ENCODE measurements at places on chromosomes 1 and 21.

- DNase-seq = no peak
Measured at GRCh38 chr1:248618878-248619277, 16.0 kb downstream of the OR2T11 start.

DNA sequence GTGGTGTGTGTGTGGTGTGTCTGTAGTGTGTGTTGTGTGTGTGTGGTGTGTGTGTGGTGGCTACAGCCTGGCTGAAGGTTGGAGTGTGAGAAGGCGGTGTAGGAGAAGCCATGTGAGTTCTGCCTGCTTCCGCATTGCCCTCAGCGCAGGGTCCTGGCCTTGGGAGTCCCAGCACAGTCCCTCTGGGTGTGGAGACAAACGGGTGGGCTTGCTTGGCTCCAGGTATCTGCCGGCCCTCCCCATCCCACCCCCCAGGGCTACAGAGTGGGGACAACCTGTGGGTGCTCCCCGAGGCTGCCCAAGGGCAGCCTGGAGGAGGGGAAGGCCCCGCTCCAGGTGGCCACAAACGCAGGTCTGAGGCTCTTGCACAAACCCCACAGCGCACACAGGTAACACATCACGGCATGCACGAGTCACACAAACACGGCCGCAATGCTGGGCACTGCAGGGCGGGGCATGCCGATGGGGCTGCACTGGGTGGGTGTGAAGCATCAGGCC is 31.7 kb upstream of the ADARB1 start:
- peak; percentile 68 for DNase-seq

GRCh38 chr1:91779548-91780021 is 106.4 kb downstream of the TGFBR3 start:
- no peak for DNase-seq

DNA sequence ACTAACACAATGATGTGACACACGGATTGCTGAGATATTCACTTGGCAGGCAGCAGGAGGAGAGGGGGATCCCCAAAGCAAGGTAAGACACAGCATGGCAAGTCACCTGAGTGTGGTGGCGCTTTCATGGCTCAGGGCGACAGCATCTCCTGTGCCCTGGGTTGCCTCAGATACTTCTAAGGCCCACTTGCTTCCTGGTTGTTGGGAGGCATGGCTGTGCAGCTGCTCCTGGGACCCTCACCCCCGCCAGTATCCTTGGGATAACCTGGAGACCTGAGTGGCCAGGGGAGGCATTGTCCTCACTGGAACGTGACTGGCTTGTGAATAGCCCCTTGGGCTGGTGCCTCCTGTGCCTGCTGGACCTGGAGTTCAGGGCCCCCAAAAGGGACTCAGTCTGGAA is 69.8 kb downstream of the STUM start:
- DNase-seq = peak; percentile 31

DNA sequence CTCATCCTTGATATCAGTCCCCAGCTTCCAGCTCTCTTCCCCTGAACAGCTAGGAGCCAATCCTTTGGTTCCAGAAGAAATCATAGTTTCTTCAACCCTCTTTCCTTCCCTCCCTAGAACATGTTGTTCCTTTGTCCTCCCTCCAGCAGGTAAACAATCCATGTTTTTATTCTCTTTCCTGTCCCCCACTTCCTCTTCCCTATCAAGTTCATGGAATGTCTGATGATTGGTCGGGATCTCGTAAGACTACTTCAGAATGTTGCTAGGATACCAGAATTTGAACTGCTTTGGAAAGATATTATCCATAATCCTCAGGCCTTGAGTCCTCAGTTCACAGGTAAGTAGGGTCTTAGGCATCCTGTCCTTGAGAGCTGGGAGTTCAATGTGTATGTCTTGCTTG is 23.1 kb upstream of the SLC27A3 start:
- DNase-seq = no peak

DNA sequence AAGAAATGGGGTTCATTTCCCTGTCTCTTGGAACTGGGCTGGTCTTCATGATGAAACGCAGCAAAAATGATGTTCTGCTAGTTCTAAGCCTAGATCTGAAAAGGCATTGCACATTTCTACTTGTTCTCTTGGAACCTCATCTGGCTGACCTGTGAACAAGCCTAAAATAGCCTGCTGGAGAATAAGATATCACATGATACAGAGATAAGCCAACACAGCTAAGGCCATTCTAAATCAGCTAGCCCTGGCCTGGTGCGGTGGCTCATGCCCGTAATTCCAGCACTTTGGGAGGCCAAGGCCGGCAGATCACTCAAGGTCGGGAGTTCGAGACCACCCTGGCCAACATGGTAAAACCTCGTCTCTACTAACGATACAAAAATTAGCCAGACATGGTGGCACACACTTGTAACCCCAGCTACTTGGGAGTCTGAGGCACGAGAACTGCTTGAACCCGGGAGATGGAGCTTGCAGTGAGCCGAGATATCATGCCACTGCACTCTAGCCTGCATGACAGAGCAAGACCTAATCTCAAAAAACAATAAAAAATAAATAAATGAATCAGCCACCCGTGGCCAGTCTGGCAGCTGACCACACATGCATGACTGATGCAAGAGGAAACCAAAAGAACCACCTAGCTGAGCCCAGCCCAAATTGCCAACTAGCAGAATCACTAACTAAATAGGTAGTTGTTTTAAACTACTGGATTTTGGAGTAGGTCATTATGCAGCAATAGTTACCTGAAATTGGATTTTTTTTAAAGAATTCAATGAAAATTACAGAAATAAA is 18.0 kb downstream of the CD244 start:
- DNase-seq = no peak

DNA sequence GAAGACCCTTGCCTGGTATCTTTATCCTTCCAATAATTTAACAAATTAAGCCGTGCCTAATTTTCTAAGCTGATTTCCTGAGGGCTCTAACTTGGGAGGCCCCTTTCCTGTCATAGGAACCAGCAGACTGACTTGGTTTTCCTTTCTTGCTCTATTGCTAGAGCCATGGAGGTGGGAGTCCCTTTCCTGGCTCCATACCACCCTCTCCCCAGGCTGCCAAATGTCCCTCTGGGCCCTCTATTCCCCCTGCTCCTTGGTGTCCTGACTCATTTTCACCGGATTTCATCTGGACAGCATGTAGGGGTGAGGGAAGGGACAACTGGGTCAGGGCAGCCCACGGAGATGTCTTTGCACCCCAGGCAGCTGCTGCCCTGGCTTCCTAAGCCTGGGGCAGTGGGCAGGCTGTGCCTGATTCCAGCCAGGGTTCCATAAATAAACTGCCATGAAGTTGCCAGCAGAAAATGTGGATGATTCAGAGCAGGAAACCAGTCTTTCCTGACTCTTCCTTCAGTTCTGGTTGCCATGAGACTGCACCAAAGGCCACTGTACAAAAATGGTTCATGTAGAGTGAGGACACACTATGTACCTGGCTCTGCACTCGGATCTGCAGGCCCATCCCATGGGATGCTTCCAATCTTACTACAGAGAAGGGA is 38.0 kb upstream of the SERBP1 start:
- no peak for DNase-seq

- DNase-seq = peak; percentile 92
Measured at GRCh38 chr1:28886731-28887418, 27.5 kb upstream of the EPB41 start.

DNA sequence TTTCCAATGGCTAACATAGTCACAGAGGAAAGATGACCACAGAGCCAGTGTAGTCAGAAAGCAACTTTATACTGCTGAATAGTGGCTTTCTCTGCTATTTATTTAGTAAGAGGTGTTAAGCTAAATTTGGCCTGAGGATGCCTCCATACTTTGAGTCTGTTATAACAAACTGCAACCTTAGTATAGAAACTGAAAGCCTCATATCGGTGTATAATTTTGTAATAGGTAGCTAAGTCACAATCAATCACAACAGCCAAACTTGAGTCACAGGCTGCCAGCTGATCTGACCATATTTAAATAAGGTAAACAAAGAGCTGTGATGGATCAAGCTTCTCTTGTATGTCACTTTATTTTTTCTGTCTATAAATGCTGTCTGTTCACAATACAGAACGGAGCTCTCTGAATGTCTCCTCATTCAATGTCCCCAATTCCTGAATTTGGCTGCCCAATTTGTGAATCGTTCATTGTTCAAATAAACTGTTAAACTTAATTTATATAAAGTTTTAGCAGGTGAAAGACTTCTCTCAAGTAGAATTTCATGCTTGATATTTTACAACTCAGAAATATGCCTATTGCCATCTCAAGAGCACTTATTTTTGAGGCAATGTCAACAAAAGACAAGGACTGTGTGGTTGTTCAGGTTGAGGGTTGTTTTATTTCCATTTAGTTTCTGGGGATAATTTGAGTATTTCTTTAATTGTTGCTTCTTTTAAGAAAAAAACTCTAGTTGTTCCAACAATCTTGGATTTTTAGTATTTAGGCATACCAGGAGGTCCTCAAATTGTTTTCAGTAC is 339.7 kb upstream of the B3GALT2 start:
- no peak for DNase-seq

GRCh38 chr21:42614811-42615351 is 38.5 kb upstream of the PDE9A start:
- DNase-seq = no peak

DNA sequence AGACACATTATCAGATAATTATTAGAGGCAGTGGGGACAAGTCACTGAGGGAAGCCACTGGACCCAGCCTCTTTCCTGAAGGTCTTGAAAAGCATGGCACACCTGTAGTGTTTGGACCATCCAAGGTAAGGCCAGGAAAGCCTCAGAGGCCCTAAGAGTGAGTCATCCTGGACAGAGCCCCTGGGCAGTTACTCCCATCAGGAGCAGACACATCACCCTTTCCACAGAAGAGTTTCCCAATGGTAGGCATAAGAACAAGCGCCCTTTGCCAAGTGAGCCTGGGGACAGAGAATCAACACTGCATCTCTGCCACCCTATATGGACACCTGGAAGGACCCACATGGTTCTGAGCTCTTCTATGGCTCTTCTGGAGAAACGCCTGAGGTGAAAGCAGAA is 136.0 kb downstream of the PLXNA2 start:
- DNase-seq = no peak

DNA sequence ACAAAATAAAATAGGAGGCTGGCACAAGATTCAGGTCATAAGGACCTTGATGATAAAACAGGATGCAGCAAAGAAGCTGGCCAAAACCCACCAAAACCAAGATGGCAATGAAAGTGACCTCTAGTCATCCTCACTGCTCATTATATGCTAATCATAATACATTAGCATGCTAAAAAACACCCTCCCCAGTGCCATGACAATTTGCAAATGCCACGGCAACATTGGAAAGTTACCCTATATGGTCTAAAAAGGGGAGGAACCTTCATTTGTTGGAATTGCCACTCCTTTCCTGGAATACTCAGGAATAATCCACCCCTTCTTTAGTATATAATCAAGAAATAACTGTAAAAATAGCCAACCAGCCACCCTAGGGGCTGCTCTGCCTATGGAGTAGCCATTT is 108.8 kb upstream of the GRIK1 start:
- DNase-seq = no peak

DNA sequence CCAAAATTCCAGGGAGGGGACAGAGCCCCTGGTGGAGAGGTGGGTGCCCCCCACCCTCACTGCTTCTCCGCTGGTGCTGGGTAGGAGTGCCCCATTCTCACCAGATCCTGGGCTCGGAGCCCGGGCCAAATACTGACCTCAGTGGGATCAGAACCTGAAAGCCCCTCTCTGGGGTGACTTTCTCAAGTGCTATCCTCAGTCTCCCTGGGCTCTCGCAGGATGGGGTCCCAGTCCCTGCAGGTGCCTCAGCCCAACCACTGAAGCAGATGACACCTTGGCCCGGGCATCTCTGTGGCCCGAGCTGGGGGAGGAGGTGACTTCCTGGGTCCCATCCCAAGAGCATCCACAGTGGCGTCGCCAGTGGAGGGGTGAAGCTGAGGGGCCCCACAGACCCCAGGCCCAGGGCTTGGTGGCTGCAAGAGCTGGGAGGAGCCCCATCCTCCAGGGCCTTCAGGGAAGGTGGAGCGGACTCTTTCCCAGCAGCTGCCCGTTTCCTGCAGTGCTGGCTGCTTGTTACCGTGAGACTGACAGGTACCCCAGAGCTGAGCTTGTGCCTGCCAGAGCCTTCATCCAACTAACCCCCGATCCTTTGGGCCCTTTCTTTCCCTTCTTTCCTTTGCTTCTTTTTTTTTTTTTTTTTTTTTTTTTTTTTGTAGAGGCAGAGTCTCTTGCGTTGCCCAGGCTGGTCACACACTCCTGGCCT is 3.9 kb upstream of the FNDC10 start:
- DNase-seq = no peak

DNA sequence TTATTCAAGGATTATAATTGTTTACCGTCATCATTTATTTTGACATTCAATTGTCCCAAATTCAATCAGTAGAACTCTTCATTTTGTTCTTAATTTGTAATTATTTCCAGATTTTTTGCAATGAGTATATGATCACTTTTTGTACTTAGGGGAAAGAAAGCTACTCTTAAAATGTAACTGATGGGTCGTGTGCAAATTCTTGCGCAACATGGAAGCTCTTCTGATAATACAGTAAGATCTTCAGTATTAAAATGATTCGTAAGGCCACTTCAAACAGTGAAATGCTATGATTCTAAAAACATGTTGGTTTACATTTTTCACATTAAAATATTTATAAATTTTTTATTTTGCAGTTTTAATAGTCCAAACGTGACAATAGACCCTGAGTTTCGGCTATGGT is 63.4 kb downstream of the LBR start:
- no peak for DNase-seq

GRCh38 chr21:35394634-35395369 is 345.7 kb upstream of the RUNX1 start:
- no peak for DNase-seq

GRCh38 chr1:82269431-82269830 is 468.7 kb downstream of the ADGRL2 start:
- no peak for DNase-seq

GRCh38 chr1:246565751-246566127 is 322 bp downstream of the TFB2M start:
- DNase-seq = no peak

DNA sequence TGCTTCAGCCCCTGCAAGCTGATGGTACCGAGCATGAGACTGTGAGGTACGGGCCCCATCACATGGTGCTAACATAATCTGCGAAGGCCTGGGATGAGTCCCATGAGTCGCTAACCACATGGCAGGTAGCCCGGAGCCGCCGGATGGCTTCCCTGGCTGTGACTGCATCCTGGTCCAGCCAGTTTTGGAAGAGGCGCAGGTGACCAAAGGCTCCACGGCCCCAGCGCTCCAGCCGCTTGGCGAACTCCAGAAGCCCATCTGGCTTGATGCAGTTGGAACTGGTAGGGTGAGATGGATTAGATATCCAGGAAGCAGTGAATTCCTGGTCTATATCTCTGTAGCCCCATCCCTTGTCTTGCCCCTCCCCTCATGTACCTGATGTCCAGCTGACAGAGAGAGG is 24.6 kb downstream of the LRRC41 start:
- no peak for DNase-seq

- no peak for DNase-seq
Measured at GRCh38 chr1:187948170-187948794, 1119.5 kb downstream of the PLA2G4A start.

GRCh38 chr1:172537827-172538391 is 5.0 kb downstream of the SUCO start:
- no peak for DNase-seq

DNA sequence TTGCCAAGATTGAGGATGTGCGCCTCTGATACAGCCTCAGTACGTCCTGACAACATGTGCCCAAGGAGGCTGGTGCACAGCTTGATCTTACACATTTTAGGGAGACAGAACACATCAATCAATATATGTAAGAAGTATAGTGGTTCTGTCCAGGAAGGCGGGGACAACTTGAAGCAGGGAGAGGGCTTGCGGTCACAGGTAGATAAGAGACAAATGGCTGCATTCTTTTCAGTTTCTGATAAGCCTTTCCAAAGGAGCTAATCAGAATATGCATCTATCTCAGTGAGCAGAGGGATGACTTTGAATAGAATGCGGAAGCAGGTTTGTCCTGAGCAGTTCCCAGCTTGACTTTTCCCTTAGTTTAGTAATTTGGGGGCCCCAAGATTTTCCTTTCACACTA is 10.2 kb downstream of the DHCR24 start:
- DNase-seq = no peak
